ENCODE measurements at places on chromosomes 6 and 20.

DNA sequence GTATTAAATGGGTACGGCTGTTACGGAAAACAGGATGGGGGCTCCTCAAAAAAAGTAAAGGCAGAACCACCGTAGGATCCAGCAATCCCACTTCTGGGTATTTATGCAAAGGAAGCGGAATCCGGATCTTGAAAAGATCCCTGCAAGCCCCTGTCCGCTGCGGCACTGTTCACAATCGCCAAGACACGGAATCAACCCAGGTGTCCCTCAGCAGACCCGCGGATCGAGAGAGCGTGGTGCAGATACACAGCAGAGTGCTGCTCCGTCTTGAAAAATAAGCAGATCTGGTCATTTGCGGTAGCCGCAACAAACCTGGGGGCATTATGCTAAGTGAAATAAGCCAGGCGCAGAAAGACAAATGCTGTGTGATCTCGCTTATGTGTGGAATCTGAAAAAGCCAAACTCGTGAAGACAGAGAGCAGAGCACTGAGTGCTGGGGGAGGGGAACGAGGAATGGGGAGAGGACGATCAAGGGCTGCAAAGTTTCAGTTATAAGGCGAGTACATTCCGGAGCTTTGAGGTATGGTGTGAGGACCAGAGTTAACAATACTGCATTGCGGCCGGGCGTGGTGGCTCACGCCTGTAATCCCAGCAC, 41.3 kb downstream of the NTSR1 start:
- DNase-seq: no peak

GRCh38 chr6:63458480-63459115, 113.7 kb upstream of the LOC128125822 start:
- DNase-seq: no peak

- no peak for DNase-seq
Observed at GRCh38 chr6:23277521-23278179, 708.3 kb downstream of the HDGFL1 start.

DNA sequence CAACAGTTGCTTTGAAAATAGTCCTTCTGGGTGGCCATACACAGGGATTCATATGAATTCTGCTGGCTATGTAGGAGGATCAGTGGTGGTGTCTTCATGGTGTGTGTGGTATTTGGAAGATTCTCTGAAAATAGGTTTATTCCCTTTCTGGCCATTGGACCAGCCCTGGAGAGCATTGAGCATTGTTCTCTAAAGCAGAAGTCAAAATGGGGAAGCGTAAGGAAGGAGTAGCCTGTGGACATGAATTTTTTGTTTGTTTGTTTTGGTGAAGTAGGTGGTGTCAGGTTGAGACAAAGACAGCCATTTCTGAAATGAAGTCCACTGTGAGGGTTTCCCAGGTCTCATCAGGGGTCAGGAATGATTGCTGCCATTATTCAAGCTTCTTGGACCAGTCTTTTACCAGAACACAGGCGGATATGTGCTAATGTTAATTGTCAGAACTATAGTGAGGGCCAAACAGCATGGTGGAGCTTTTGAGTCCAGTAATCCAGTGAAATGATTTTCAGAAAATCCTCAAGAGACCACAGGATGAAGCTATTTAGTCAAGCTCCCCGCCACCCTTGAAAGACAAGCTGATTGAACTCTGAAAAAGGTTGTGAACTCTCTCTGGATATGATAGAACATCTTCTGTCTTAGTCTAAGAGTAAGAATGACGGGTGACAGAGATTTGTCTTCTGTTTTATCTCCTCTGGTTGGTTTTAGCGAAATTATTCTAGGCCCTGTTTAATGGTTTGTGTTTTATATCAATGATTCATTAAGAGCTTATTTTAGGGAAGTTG, 60.0 kb downstream of the DNAH8 start:
- DNase-seq: no peak

- DNase-seq: no peak
Observed at GRCh38 chr6:137402143-137402680, 92.0 kb downstream of the OLIG3 start.
